Small intestine (tissue), 16 donors: ENCODE measurements at places on chromosomes 5 and 9.

GRCh38 chr5:12652201-12652600, 748.0 kb upstream of the CTNND2 start:
- DNase-seq, result no peak

DNA sequence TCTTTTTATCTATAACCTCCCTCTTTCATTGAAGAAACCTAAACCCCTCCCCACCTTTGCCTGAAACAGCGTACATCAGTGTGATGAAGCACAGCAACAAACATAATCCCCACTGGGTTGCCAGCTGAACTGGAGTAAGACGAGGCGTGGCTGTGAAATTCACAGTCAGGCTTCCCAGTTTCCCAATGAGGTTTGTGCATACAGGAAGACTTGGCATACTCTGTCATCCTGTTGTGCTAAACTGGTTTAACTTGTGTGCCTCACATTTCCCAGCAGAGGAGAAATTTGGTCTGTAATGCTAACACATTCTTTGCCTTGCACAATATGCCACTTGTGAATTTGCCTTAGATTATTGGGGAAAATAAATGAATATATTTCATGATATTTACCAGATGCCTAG, 121.5 kb downstream of the SV2C start:
- no peak for DNase-seq

DNA sequence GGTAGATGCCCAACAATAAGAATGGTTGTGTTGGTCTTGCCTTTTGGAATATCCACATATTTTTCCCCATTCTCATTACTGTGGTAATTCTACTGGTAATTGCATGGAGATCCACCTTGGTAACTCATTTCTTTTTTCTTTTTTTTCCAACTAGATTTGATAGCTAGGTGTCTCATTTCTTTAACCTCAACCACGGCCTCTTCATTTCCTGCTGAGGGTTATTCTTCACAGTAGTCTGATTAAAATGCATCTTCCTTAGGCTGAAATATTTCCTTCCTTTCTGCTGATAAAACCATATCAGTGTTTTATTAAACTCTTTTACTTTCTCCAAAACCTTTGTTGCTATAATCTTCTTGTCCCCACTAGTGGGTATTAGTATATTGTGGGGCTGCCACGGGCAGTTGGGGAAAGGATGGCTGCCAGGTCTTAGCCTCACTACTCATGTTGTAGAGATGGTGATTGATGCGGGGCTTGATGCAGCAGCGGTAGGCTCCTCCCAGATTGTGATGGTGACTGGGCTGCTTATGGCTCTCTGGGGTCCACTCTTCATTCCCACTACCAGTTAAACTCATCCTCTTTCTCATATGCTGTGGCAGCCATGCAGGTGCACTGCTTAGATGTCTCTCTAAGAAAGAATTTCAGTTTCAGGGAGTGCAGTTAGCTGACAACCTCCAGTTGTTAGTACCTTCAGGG, 35.9 kb downstream of the KIF2A start:
- DNase-seq, result no peak

- no peak for DNase-seq
Observed at GRCh38 chr5:14038341-14038959, 94.0 kb upstream of the DNAH5 start.

GRCh38 chr9:4810565-4810964, 17.8 kb downstream of the RCL1 start:
- DNase-seq, result no peak

GRCh38 chr9:4986296-4986695, 1.2 kb downstream of the JAK2 start:
- peak; percentile 53 for DNase-seq

DNA sequence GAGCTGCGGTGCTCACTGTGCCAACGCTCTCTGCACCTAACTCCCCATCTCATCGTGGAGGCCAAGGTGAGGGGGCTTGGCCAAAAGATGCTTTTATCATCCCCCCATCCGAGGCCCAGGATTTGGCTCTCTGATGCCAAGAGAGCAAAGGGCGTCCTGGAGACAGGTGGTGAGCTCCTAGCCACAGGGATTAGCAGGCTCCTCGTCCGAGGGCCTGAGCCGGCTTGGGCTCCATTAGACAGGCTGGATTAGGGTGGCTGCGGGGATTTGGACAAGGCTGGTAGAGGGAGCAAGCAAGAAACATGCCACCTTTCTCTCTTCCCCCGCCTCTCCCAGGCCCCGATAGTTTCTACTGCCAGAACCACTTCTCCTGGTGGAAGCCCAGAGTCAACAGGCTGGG, 1.0 kb upstream of the GRM6 start:
- DNase-seq, result no peak

DNA sequence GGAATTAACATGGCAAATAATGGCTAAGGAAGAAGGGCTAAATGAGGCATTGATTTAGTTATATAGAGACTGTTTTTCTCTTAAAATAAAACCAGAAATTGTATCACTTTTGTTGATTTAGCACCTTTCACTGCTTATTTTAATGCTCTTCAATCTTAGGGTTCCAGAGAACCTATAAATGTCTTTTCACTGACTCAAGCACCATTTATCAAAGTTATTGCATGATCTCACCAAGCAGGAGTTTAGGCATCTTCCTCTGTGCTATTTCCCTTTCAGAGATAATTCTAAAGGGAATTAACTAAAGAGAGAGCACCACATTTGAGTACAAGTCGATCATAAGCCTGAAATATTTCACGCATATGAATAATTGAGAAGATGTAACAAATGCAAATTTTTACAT, 357.1 kb downstream of the CDH18 start:
- DNase-seq, result no peak

DNA sequence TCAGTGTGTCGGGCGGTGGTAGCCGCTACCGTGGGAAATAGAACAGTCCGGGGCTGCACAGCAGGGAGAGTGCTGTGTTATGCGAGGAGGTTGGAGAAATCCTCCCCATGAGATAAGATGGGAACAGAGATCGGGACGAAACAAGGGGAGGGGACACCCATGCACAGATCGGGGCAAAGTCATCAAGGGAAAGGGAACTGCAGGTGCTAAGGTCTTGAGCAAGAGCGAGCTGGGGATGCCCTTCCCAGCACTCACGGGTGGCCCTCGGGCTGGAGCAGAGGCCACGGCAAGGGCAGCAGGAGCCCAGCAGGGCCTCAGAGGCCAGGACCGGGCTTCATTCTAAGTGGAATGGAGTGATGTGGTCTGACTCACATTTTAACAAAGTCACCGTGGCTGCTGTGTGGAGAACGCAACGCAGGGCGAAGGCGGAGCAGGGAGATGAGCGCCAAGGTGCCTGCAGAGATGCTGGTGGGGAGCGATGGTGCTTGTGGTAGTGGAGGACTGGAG, 7.7 kb downstream of the IL13 start:
- no peak for DNase-seq

GRCh38 chr9:10661376-10661775, 48.6 kb upstream of the PTPRD start:
- no peak for DNase-seq

- DNase-seq, result peak; percentile 51
Observed at GRCh38 chr9:127021664-127022363, 100.6 kb downstream of the ANGPTL2 start.

GRCh38 chr5:178555771-178556211, 34.4 kb downstream of the COL23A1 start:
- no peak for DNase-seq

DNA sequence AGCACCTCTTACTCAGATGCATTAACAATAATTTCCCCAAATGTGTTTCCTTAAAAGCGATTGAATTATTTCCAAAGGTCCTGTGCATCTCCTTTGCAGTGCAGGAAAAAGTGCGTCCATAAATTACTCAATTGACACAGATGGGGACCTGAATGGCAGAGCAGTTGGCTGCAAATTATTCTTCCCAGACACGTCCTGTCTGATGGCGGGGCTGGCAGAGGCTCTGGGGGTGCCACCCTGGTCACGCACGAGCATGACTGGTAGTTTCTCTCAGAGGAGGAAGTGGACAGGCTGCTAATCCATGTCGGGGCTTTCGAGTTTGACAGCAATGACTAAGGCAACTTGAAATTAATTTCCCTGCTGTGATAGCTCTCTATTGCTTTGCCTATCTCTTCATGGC, 264.8 kb upstream of the BRINP1 start:
- DNase-seq, result no peak

GRCh38 chr9:135600296-135600817, 38.8 kb downstream of the PAEP start:
- no peak for DNase-seq

DNA sequence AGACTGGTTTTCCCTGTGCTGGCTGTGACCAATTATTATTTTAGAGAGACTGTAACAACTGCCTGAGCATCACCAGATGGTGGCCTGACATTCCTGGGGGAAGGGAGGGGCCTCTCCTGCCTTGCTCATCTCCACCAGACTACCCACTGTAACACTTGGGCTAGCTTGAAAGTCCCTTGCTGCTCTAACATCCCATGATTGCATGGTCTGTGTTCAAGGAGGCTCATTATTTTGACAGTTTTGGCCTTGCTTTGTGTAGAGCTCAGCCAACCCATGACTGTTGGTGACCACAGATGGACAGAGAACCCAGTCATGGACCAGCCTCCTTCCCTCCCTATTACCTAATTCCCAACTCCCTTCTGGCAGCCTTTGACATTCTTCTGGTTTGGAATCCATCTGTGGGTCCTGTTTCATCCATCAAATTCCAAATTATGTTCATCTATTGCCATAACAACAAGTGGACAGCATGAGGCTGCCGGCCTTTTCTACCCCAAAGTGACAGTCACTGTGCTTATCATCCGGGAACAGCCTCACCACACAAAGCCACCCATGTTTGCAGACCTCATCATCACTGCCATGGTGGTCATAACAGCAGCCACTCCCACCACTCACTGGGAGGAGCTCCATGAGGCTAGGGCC, 49.0 kb upstream of the ICE1 start:
- DNase-seq, result no peak

DNA sequence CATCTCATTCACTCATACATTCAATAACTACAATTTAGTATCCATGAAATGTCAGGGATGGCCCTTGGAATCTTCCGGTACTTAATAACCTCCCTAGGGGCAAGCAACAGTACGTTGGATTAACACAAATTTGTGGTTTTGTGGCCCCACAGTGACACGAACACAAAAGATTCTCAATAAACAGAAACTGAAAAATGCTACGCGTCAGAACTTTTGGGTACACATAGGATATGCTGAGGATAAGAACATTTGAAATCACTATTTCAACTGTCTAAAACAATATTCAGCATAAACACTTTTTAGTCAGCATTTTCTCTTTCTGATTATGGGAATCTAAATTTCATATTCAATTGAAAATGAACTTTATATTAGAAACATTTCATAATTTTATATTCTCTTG, 107.0 kb upstream of the GPR151 start:
- DNase-seq, result no peak

GRCh38 chr9:19209188-19209587, 21.3 kb upstream of the DENND4C start:
- no peak for DNase-seq

DNA sequence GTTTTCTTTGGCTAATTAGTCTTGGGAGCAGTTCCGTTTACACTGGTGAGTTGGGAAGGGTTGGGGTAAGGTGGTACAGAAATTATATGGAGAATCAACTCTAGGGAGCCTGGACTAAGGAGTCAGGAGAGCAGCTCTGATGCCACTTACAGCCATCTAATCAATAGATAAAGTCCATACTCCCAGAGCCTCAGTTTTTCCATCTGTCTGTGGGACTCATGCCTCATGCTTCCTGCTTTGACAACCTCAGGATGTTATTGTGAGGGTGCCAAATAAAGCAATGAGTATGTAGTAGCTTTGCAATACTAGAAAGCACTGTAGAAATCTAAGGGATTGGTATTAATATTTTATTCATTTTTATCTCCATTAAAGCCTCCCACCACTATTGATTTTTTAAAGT, 105.0 kb downstream of the GALNT10 start:
- DNase-seq, result no peak

- DNase-seq, result no peak
Observed at GRCh38 chr9:5787759-5788302, 45.1 kb downstream of the ERMP1 start.

DNA sequence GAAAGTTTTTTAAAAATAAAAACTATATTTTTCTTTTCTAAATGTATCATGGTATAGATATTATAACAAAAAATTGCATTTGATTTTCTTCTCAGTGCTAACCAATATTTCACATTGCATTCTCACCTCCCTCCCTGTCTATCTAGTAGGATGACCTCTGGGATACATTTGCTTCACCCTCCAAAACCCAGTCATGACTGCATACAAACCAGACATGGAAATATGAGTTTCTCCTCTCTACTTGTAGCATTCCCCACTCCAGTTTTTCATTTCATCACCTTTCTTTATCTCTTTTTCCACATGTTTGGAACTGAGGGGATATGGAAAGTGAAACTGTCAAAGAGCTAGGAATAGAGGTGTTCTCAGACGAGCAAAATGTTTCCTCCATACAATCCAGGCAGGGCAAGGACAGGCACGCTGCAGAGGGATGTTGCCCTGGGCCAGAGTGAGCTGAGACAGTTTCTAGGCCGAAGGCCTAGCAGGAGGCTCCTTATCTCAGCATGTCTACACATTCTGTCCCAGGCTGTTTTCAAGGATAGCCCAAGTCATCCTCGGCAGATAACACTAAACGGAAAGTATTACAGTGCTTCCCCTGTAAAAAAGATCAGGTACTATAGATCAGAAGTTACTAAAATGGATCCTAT, 46.7 kb downstream of the MEF2C start:
- DNase-seq, result peak; percentile 5

DNA sequence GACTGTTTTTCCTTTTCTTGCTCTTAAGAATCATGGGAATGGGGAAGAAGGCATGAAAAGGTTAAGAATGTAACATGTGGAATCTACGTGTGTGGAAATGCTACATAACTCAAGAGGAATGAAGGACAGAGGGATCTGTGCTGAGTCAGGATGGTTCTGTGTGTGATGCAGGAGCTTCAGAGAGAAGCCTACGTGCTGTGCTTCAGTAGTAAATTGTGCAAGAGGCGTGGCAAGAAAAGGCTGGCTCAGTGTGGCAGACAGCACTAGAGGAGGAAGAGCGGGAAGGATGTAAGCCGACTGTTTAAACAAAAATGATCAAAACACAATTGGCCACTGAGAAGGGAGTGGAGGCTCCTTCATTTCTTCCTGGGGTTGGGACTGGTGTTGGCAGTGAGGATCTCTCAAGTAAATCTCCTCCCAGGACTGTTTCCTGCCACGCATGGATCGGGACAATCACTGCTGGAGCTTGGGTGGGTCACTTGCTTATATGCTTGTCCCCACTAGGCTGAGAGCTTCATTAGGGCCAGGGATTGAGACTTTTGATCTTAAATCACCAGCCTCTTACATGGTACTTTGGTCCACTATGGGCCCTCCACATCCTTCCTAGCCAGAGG, 59.4 kb upstream of the BASP1 start:
- no peak for DNase-seq

- DNase-seq, result no peak
Observed at GRCh38 chr5:55446640-55447351, 88.0 kb downstream of the PLPP1 start.

GRCh38 chr5:89901346-89901745, 508.2 kb downstream of the CETN3 start:
- DNase-seq, result no peak

- no peak for DNase-seq
Observed at GRCh38 chr9:128448746-128449145, 7.1 kb upstream of the ODF2 start.

- no peak for DNase-seq
Observed at GRCh38 chr9:4321554-4321953, 21.7 kb upstream of the GLIS3 start.

GRCh38 chr5:156913719-156914370, 49.2 kb downstream of the TIMD4 start:
- peak; percentile 18 for DNase-seq
